ENCODE measurements at places on chromosomes 3 and 15. TPM values are rescaled to one million over a fixed set of nuclear protein-coding genes. Genes with fewer than 3 reads are reported as not detected.
A peak's percentile ranks its signal among the peaks of the same experiment; 100 is the strongest.

GRCh38 chr15:62506217-62506805 lies 341.2 kb upstream of the C2CD4B start:
- H3K27ac ChIP-seq, result peak overlapping the region; percentile 86
- H3K4me1 ChIP-seq, result peaks cover 80% of the 10 kb centered on the region
- no peaks in the 10 kb centered on the region for H3K27me3 ChIP-seq
- no peaks in the 10 kb centered on the region for H3K36me3 ChIP-seq
- peak overlapping the region; percentile 27 for H3K4me3 ChIP-seq

- no peaks in the 10 kb centered on the region for H3K27me3 ChIP-seq
- H3K4me1 ChIP-seq, result no peaks in the 10 kb centered on the region
- DNase-seq, result no peak
Measured at GRCh38 chr3:30951826-30952225, 57.4 kb upstream of the GADL1 start.

DNA sequence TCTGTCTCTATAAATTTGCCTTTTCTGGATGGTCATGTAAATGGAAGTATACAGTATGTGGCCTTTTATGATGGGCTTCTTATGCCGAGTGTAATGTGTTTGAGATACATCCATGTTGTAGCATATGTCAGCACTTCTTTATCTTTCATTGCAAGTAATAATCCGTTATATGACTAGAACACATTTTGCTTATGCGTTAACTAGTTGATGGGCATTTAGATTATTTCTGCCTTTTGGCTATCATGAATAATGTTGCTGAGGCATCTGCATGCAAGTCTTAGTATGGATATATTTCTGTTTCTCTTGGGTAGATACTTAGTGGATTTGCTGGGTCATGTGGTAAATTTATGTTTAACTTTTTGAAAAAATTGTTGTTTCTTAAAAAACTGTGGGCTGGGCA lies 19.7 kb downstream of the KAT2B start:
- H3K36me3 ChIP-seq, result no peaks in the 10 kb centered on the region
- peak overlapping the region; percentile 71 for H3K27ac ChIP-seq
- H3K4me3 ChIP-seq, result no peak overlapping the region
- peaks cover 79% of the 10 kb centered on the region for H3K4me1 ChIP-seq
- H3K27me3 ChIP-seq, result no peaks in the 10 kb centered on the region

- H3K4me1 ChIP-seq, result no peaks in the 10 kb centered on the region
- peaks cover 10% of the 10 kb centered on the region for H3K27me3 ChIP-seq
Measured at GRCh38 chr3:193029800-193030199, 112.1 kb upstream of the MB21D2 start.

DNA sequence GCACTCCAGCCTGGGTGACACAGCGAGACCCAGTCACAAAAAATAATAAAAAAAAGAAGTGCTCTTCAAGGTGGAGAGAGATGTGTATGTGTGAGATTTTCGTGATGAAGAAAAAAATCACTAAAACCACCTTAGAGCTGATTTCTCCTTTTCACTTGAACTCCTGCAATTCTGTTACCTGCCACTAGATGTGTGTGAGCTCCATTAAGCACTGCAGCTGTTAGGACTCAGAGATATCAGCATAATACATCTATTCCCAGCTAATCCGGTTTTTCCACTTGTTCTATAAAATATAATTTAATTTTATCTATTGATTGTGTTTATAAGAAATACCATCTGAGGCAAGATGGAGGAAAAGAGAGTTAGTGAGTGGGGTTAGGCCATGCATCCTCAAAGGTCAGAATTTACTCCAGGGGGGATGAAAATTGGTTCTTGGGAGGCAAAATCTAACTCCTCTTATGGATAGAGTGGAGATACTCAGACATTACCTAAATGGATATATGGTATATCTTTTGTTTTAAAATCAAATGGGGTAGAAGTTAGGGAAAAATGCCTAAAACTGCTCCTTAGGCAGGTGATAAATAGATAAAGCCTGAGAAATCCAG lies 152.7 kb downstream of the IL20RB start:
- DNase-seq, result no peak
- H3K27me3 ChIP-seq, result peaks cover 47% of the 10 kb centered on the region
- no peaks in the 10 kb centered on the region for H3K36me3 ChIP-seq
- peaks cover 2% of the 10 kb centered on the region for H3K4me1 ChIP-seq

GRCh38 chr3:174295306-174296092 lies 563.6 kb upstream of the NAALADL2 start:
- no peak for DNase-seq
- H3K27ac ChIP-seq, result no peak overlapping the region
- H3K27me3 ChIP-seq, result peaks cover 15% of the 10 kb centered on the region
- H3K4me1 ChIP-seq, result no peaks in the 10 kb centered on the region
- no peaks in the 10 kb centered on the region for H3K36me3 ChIP-seq

GRCh38 chr3:8186213-8186612 lies 315.4 kb upstream of the LMCD1 start:
- H3K27me3 ChIP-seq, result no peaks in the 10 kb centered on the region
- H3K4me1 ChIP-seq, result no peaks in the 10 kb centered on the region
- no peak for DNase-seq
- no peak overlapping the region for H3K4me3 ChIP-seq
- H3K27ac ChIP-seq, result no peak overlapping the region

- peaks cover 93% of the 10 kb centered on the region for H3K36me3 ChIP-seq
- H3K4me3 ChIP-seq, result no peak overlapping the region
- no peak overlapping the region for H3K27ac ChIP-seq
Measured at GRCh38 chr3:172341482-172342059, 106.7 kb downstream of the GHSR start.

- no peak overlapping the region for H3K4me3 ChIP-seq
Measured at GRCh38 chr3:190545191-190545590, 31.3 kb downstream of the IL1RAP start.

DNA sequence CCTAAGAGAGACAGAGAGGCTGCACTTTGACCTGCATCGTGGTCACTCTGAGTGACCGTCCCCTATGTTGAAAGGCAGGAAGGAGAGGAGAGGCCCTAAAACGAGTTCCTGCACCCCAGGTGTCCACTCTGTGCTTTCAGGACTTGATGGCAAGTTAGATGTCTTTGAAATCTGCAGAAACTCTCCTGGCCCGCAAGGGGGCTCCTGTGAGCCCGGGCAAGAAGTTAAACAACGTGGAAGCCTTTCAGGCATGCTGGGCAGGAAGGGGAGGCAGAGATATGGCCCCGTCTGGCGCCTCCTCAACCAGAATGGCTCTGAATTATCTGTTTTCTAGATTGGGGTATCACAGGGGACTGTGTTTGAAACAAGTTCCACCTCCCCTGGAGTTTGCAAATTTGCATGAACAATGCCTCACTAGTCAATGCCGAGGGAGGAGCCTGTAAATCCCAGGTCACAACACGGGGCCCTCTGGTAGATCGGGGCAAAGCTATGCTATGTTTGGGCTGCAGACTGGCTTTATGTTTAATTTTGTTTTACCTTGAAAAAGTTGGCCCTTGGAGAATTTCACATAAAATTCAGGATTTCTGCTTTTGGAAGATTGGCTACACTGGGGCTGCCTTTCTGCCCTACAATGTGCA lies 9.8 kb downstream of the CTXND1 start:
- H3K36me3 ChIP-seq, result no peaks in the 10 kb centered on the region
- H3K4me1 ChIP-seq, result peaks cover 17% of the 10 kb centered on the region
- H3K27me3 ChIP-seq, result peaks cover 27% of the 10 kb centered on the region
- H3K27ac ChIP-seq, result peak overlapping the region; percentile 60

DNA sequence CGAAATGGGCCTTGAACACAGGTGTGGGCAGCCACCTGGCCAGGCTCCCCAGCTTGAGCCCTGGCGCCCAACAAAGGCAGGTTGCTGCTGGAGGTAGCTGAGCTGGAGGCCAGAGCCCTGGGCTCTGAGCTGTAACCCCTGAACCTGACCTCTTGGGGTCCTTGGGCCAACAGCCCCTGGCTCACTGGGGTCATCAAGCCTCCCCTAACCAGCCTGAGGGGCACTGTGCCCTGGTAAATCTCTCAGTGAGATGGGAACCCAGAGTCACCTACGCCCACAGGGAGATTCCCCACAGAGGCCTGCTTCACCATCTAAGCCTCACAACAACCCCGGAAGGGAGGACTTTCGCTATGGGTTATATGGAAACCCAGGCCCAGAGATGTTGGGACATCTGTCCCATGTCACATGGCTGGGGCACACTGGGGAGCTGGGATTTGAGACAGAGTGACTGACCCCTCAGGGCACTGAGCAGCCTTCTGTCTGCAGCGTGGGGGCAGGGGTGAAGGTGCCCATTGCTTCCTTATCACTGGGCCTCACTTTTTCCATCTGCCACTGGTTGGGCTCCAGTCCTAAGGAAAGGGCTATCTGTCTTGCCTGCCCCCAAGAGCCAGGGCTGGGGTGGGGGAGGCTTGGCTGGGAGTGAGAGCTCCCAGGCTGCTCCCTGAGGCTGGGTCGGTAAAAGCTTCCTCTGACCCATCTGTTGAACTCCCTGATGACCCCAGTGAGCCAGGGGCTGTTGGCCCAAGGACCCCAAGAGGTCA lies 59.1 kb downstream of the IQSEC1 start:
- H3K27me3 ChIP-seq, result no peaks in the 10 kb centered on the region
- H3K4me3 ChIP-seq, result peak overlapping the region; percentile 48
- peaks cover 45% of the 10 kb centered on the region for H3K4me1 ChIP-seq
- H3K36me3 ChIP-seq, result no peaks in the 10 kb centered on the region

DNA sequence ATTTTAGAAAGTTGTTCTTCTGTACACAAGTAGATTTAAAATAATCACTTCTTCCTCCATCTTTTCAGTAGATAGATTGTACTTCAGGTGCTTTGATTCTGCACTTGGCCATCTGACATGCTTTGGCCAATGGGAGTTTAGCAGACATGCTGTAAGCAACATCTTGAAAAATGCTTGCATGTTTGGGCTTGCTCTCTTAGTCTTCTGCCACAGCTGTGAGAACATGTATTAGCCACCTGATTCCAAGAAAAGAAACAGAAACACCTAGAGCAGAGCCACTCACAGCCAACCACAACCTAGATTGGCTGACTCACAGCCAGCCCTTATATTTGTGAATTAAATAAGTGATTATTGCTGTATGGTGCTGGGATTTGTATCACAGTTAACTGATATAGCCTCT lies 70.2 kb upstream of the GADL1 start:
- peaks cover 19% of the 10 kb centered on the region for H3K27me3 ChIP-seq
- no peaks in the 10 kb centered on the region for H3K4me1 ChIP-seq
- no peak overlapping the region for H3K27ac ChIP-seq
- no peak overlapping the region for H3K4me3 ChIP-seq
- no peak for DNase-seq

- H3K27me3 ChIP-seq, result no peaks in the 10 kb centered on the region
- no peak overlapping the region for H3K4me3 ChIP-seq
- H3K36me3 ChIP-seq, result peaks cover 16% of the 10 kb centered on the region
- H3K4me1 ChIP-seq, result peaks cover 27% of the 10 kb centered on the region
- no peak overlapping the region for H3K27ac ChIP-seq
- no peak for DNase-seq
Measured at GRCh38 chr3:72810063-72810462, 38.2 kb downstream of the SHQ1 start.

GRCh38 chr3:185152410-185153170 lies at the start of gene C3orf70:
Gene C3orf70 (minus strand): TSS chr3:185153060. CDS start chr3:185152823, 237 bp downstream.
- H3K36me3 ChIP-seq, result no peaks in the 10 kb centered on the region
- peaks cover 90% of the 10 kb centered on the region for H3K27me3 ChIP-seq
- peak within 1 kb of the TSS; percentile 91 for H3K27ac ChIP-seq
- peaks cover 46% of the 10 kb centered on the region for H3K4me1 ChIP-seq
- peak; percentile 75 for DNase-seq

DNA sequence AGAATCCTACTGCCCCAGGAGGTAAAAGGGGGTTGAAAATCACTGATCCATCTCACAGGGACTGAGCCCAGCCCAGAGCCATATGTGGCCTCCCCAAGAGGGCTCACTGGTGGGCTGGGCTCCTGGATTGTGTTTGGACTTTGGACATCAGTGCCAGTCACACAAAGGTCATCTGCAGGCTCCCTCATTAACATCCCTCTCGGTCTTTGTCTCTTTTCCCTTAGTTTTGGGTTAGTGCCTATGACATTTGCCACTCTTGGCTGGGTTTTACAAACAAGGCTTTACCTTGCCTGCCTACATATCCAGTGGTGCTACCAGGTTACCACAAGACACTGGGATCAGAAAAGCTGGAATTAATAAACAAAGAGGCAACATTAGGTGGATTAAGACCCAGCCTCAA lies 27.9 kb downstream of the IFT122 start:
- no peak for DNase-seq
- peaks cover 13% of the 10 kb centered on the region for H3K36me3 ChIP-seq
- H3K4me1 ChIP-seq, result peaks cover 33% of the 10 kb centered on the region
- peak overlapping the region; percentile 84 for H3K27ac ChIP-seq

GRCh38 chr3:133535971-133536881 lies 37.3 kb upstream of the CDV3 start:
- peak overlapping the region; percentile 43 for H3K27ac ChIP-seq
- DNase-seq, result no peak
- no peaks in the 10 kb centered on the region for H3K27me3 ChIP-seq

DNA sequence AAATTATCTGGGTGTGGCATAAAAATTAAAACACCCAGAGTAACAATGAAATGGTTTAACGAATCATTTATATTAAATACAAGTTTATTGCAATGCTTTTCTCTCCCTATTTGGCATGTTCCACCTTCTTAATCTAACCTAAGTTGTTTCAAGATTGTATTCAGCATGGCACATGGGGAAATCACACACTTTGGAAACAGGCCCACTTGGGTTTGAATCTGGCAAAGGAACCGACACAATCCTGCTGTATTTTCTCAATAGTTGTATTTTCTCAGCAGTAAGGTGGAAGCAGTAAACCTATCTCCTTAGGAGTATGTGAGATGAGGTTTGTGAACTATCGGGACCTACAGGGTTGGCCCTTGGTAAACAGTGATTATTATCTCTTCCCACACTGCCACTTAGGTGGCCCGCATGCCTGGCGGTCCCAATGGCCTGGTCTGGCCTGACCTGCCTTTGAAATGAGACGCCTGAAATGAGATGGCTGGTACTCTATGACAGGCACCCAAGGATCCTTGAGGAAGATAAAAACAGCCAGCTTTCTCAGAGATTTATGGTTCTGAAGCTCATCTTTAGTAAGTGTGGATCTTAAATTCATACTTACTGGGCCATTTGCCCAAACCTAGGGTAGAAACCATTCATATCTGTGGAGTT lies 45.3 kb upstream of the VILL start:
- DNase-seq, result no peak
- H3K4me3 ChIP-seq, result no peak overlapping the region
- H3K36me3 ChIP-seq, result no peaks in the 10 kb centered on the region
- peaks cover 54% of the 10 kb centered on the region for H3K4me1 ChIP-seq
- no peaks in the 10 kb centered on the region for H3K27me3 ChIP-seq
- H3K27ac ChIP-seq, result peak overlapping the region; percentile 72

- DNase-seq, result no peak
- peaks cover 49% of the 10 kb centered on the region for H3K36me3 ChIP-seq
- no peak overlapping the region for H3K4me3 ChIP-seq
- no peaks in the 10 kb centered on the region for H3K27me3 ChIP-seq
- H3K4me1 ChIP-seq, result peaks cover 13% of the 10 kb centered on the region
Measured at GRCh38 chr3:20146301-20146700, 39.7 kb downstream of the SGO1 start.

- H3K36me3 ChIP-seq, result peaks cover 14% of the 10 kb centered on the region
- H3K27ac ChIP-seq, result peak overlapping the region; percentile 84
- H3K4me3 ChIP-seq, result no peak overlapping the region
- peaks cover 80% of the 10 kb centered on the region for H3K4me1 ChIP-seq
- DNase-seq, result no peak
- H3K27me3 ChIP-seq, result no peaks in the 10 kb centered on the region
Measured at GRCh38 chr3:11570789-11571495, 72.8 kb downstream of the VGLL4 start.

SUCNR1 gene
- total RNA-seq, result 0.30 TPM

PCLAF gene
- 0.58 TPM for total RNA-seq

MAP1A gene
- 56.0 TPM for total RNA-seq

AMOTL2 gene
- 44.4 TPM for total RNA-seq

TF gene
- 1.3 TPM for total RNA-seq

CCRL2 gene
- total RNA-seq, result 1.5 TPM

MST1 gene
- 5.4 TPM for total RNA-seq

All from left ventricle myocardium inferior (tissue), 1 donor.